ENCODE measurements at places on chromosomes 3 and 15.

DNA sequence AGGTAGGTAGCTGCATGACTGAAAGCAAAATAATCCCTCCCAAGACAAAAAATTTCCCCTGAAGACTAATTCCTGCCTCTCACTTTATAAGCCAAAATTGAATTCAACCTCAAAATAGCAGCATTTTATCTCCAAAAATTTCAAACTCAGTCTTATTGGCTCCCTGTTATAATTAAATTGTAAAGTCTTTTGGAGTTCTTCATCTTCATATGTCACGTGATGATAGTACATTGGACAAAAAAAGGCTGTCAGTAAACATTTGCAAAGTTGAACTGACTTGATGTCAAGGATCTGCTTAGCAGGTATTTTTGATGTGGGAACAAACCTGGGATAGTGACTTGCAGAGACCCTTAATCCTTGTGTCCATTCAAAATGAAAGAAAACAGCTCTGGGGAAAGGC is 98.4 kb upstream of the SPRED1 start:
- no peak for DNase-seq

DNA sequence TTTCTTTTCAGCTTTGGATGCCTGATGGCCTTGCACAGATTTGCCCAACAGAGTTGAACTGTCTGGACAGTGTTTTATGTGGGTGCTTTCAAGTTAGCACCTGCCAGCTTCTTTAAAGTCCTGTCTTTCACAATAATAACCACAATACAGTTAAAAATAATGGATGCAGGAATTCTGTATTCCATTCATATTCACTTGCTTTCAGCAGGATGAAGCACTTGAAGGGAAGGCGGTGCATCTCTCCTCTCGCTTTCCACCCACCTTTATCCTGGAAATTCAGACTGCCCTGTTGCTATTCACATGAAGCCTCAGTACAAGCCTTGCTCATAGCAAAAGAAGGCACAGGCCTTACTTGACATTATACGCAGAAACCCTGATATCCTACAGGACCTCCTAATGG is 26.5 kb upstream of the GYG1 start:
- DNase-seq, result no peak

- no peak for DNase-seq
Observed at GRCh38 chr3:104388619-104389018, 978.1 kb upstream of the ALCAM start.

DNA sequence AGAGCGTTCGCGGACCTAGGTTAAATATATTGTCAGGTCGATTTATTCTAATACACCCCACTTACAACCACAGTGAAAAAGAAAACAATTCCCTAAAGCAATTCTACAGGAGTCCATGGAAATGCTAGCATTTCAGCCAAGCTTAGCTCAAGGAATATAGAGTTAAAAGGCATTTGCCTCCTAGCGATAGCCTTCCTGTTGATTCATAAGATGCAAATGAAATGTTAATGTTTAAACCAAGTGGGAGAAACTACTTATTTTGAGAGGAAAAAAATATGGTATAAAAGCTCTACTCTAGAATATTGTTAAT is 1.7 kb upstream of the ALCAM start:
- DNase-seq, result no peak

- DNase-seq, result no peak
Observed at GRCh38 chr15:69666441-69666882, 213.8 kb downstream of the RPLP1 start.

- DNase-seq, result no peak
Observed at GRCh38 chr3:64595253-64595694, 92.5 kb downstream of the ADAMTS9 start.

GRCh38 chr15:75723847-75724660 is 11.4 kb upstream of the CSPG4 start:
- DNase-seq, result no peak

GRCh38 chr3:123559040-123559861 is 25.6 kb downstream of the HACD2 start:
- no peak for DNase-seq

DNA sequence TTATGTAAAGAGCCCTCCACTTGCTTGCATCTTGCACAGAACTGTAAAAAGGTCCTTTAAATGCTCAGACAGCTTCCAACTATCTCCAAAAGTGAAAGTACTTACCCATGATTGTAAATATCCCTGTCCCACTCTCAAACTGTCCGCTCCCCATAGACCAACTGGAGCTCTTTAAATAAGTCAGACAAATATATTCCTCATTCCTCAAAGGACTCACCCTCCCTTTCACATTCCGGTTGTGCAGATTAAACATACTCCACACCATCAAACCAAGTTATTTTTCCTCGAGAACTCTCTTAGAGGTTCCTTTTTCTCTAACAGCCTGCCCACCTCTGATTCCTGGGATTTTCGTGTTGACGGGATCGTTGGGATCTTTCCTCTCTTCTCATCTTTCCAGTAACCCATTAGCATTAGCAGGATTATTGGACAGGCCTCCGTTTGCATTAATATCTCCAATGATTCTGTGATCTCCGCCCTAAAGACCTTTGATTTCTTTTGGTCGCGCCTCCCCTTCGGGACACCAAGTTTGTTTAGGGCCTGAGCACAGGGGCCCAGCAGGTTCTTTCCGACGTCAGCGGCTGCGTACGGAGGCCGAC is 763 bp downstream of the GOLGB1 start:
- DNase-seq, result peak; percentile 0

- no peak for DNase-seq
Observed at GRCh38 chr15:69074001-69074842, 59.7 kb downstream of the NOX5 start.

DNA sequence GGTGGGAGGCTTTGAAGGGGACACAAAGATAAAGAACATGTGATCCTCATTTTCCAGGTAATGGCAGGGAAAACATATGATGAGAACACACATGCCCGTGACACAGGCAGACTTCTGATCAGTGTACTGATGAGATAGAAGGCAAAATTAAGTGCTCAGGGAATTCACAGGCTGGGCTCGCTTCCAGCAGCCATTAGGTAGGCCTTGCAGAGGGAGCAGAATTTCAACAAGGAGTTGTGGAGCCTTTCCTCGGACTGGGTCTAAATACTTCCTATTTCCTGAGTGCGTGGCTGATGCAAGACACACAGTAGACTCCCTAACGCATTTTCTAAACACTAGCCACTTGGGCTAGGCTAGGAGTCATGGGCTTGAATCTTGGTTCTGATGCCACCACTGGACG is 74.0 kb upstream of the ETV5 start:
- DNase-seq, result no peak

- no peak for DNase-seq
Observed at GRCh38 chr3:132418916-132419315, 1.6 kb downstream of the DNAJC13 start.

GRCh38 chr15:54101664-54102270 is 123.5 kb downstream of the UNC13C start:
- no peak for DNase-seq

- no peak for DNase-seq
Observed at GRCh38 chr15:71252044-71252739, 136.9 kb downstream of the THSD4 start.

- no peak for DNase-seq
Observed at GRCh38 chr15:75577401-75578172, 1.5 kb downstream of the PTPN9 start.

DNA sequence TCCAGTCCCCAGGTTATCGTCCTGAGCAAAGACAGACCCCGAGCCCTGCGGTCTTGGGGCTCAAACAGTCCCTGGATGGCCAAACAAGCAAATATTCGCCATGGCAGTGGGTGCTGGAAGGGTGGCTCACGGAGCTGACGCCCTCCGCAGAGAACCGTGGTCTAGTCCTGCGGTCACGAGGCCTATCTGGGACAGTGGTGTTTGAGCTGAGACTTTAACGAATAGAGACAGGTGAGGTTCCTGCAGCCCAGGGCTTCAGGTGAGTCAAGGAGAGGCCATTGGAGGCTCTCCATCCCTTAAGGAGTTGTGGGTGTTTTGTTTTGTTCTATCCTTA is 399 bp upstream of the SUCLG2 start:
- no peak for DNase-seq

DNA sequence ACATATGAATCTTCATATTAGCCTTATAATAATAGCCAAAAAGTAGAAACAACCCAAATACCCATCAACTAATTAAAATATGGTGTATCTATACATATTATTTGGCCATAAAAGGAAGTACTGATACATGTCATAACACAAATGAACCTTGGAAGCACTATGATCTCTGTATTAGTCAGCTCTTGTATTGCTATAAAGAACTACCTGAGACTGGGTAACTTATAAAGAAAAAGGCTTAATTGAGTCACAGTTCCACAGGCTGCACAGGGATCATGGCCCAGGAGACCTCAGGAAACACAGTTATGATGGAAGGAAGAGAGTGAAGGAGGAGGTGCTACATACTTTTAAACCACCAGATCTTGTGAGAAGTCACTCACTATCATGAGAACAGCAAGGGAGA is 16.0 kb upstream of the CCR2 start:
- DNase-seq, result no peak

GRCh38 chr3:53939813-53940212 is 48.2 kb upstream of the SELENOK start:
- no peak for DNase-seq

- no peak for DNase-seq
Observed at GRCh38 chr15:25844981-25845680, 18.0 kb downstream of the ATP10A start.

DNA sequence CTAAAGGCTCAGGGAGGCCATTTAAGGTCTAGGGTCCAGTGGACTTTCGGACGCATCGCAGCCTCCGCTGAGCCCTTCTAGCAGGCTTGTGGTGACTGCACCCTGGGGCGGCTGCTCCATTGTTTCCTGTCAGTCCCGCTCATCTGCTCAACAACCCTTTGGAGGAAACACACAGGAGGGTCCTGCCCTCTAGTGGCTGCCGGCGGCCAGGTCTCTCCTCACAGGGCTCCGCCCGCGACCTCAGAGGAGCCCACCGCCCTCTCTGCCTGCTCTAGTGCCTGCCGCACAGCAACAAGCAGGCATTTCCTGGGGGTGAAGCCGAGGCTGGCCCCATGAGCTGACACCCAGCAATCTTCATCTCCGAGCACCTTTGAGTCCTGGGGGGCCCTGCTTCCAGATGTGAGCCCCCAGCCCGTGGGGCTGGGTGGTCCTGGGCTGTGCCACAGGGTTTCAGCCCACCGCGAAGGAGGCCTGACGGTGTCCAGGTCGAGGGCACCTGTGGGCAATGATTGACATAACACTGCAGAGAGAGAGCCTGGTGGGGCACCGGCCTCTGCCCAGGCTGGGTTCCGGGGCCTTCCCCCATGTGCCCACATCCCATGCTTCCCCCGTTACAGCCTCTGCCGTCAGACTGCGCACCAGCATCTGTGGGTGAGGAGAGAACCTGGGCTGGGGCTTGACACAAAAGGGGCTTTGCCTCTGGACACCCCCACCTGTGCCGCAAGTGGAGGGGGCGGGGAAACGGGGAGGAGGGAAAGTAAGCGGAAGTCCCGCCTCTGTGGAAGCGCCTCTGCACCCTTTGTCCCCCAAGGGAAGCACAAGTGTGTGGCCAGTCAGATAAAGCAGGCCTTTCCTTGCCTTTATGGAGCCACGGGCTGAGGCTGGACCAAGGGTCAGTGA is 27.0 kb upstream of the SFMBT1 start:
- peak; percentile 75 for DNase-seq

GRCh38 chr3:127786353-127787070 is 35.8 kb downstream of the MGLL start:
- no peak for DNase-seq

DNA sequence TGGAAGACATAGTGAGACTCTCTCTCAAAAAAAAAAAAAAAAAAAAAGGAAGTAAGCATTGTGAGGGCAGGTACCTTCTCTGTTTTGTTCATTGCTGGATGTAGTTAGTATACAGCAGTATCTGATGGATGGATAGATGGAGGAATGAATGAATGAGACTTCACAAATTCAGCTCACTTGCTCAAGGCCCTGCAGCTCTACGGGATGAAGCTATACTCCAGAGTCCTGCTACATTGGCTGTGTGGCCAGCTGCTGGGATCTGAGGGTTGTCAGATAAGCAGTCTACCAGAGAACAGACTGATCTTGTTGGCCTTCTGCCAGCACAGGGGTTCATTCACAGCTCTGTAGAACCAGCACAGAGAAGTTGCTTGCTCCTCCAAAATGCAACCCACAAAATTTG is 35.0 kb downstream of the MLH1 start:
- DNase-seq, result no peak

DNA sequence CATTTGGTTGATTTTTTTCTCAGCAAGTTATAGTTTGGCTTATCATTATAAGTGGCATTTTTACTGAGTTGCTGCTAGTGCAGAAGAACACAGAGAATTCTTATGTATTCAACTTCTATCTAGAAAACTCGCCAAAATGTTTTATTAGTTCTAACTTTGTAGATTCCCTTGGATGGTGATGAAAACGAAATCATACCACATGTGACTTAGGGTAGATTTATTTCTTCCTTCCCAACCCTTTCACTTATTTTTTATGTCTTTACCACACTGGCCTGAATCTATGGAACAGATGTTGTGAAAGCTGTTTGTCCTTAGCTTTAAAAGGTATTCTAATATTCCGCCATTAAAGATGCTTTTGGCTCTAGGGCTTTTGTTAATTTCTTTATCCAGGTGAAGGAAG is 503.3 kb upstream of the CFAP20DC start:
- no peak for DNase-seq

Measured in activated CD4-positive, CD25-positive, alpha-beta regulatory T cell treated with anti-CD3 and anti-CD28 coated beads, Interleukin-2, amount 50 U/mL, for 16 hours (primary cell).